Keratinocyte (primary cell): ENCODE measurements at places on chromosomes 6 and 20. TPM values are rescaled to one million over a fixed set of nuclear protein-coding genes. Genes with fewer than 3 reads are reported as not detected.

- no peak for DNase-seq
Measured at GRCh38 chr6:15107644-15108382, 138.1 kb upstream of the JARID2 start.

FAM217A gene
- not detected in 3 replicates for polyA plus RNA-seq

DNA sequence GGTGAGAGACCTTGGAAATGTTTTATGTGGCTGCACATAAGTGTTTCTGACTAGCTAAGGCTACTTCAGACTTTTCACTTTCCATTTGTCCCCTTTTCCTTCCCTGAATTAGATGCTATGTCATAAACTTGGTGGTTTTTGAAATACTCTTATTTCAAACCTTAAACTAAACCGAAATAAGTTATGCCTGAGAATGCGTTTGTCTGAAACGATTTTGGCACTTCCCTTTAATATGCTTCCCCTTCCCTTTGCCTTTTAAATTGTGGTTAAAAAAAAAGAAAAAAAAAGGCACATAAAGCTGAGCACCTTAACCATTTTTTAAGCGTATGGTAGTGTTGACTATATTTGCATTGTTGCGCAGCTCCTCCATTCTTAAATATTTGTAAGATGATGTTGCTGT, 14.3 kb downstream of the ZNF451 start:
- DNase-seq: no peak

GRCh38 chr6:145457556-145457955, 277.8 kb downstream of the EPM2A start:
- no peak for DNase-seq

SPDEF gene
- polyA plus RNA-seq: 0.03 to 0.04 TPM in 2 of 3 replicates, not detected in the other

- DNase-seq: no peak
Measured at GRCh38 chr20:58406422-58407001, 17.5 kb downstream of the VAPB start.

- DNase-seq: no peak
Measured at GRCh38 chr6:137739544-137739943, 127.5 kb upstream of the TNFAIP3 start.

- no peak for DNase-seq
Measured at GRCh38 chr6:10405513-10405900, 9.4 kb downstream of the TFAP2A start.

DNA sequence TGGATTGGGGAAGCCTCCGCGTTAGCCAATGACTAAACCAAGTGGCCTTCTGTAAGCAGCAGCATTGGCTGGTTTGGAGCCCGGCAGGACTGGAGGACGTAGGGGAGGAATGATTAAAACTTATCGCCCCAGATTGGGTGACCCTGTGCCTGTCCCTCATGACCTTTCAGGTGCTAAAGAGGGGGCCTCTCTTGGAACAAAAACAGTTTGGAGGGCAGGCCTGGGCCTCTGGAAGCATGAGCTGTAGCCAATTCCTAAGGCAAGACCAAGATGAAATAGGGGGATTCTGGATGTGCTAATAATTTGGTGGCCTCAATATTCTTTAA, 1.4 kb downstream of the GMPR start:
- DNase-seq: no peak

DNA sequence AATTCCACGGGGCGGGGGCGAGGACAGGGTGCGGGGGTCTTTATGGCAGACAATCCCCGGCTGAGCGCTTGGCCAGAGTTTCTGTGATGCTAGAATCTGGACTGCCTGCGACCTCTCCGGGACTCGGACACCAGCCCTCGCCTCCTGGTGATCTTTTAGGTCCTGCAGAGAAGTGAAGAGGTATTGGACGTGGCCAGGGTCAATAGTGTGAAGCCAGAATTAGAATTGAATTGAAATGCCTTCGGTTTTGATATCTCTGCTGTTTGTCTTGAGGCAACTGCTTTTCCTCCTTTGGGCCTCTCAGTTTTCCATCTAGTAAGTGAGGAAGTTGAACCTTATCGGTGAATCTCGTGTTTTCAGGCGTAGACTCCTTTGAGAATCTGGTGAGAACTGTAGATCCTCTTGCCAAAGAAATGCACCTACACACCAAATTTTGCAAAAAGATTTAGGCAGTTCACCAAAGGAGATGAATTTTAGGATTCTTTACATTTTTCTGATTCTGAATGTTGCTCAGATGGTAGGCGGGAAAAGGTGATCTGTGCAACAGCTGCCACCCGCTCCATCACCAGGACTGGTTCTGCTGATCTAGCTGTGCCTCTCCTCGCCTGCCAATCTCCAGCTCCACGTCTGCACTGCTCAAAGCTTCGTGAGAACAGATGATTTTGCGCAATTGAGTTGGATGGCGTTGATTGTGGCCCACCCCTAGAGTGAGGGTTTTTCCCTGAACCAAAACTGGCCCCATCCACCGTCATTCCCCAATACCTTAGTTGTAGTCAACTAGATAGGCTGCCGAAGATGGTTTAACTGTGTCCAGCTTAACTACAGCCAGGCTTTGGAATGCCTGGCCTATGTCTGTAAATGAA, 837 bp upstream of the OSER1 start:
- no peak for DNase-seq

DNA sequence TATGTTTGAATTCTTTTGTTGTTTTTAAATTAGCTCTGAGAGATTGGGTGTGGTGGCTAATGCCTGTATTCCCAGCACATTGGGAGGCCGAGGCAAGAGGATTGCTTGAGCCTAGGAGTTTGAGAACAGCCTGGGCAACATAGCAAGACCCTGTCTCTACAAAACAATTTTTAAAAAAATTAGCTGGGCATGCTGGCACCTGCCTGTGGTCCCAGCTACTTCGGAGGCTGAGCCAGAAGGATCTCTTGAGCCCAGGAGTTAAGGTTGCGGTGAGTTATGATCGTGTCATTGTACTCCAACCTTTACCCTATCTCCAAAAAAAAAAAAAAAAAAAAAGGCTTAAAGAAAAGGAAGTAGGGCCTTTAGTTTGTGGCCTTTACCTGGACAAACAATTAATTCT, 22.9 kb downstream of the DHX35 start:
- DNase-seq: no peak

DNA sequence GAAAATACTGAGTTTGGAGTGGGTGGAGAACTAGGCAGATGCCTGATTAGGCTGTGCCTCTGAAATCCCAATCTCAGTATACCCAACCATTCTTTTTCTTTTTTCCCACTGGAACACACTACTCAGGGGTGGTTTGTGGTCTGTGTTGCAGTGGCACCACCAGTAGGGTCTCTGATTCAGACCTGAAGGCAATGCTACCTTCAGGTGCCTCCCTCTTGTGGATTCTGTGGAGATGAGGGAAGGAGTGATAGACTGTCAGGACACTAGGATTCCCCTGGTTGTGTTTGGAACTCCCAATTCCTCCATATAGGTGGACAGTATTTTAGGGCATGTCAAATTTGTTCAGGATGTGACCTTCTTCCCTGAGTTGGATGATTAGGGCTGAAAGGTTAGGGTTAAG, 47.4 kb upstream of the SYNCRIP start:
- no peak for DNase-seq

TMEM244 gene
- 0.12 TPM in 1 of 3 replicates, not detected in the others for polyA plus RNA-seq

ANGPT4 gene
- polyA plus RNA-seq: not detected in 3 replicates

GRCh38 chr6:151326116-151326825, 65.1 kb downstream of the ZBTB2 start:
- DNase-seq: no peak

DNA sequence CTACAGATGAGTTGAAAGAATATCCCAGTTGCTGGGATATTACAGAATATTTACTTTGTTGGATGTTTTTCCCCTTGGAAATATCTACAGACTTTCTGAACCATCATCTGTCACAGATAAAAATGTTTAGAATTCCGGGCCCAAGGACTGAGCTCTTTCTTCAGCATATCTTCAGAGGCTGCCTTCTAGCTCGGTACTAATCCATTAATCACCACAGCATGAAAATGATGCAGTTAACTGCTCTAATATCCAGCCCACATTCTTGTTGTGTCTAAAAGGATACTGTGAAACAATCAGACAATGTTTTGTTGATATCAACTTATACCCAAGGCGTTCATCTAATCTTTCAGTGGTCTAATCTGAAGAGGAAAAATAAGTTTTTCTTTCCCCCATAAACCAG, 247.4 kb downstream of the TBC1D32 start:
- no peak for DNase-seq

DNA sequence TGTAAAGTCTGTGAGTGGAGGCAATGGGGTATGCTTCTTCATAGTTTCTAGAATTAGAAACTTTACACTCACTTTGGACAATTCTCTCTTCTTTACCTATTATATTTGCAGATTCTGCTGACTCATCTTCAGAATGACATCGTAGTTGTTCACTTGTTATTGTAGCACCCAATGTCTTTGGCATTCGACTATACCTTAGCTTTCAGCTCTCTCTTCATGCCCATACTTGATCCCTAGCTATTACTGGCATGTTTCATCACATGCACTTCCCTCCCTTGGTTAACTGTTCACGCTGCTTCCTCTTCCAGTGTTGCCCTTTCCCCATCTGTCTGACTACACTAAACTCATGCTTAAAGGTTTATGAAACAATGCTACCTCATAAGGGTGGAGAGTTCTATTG, 298.1 kb upstream of the TCF21 start:
- peak; percentile 41 for DNase-seq

DNA sequence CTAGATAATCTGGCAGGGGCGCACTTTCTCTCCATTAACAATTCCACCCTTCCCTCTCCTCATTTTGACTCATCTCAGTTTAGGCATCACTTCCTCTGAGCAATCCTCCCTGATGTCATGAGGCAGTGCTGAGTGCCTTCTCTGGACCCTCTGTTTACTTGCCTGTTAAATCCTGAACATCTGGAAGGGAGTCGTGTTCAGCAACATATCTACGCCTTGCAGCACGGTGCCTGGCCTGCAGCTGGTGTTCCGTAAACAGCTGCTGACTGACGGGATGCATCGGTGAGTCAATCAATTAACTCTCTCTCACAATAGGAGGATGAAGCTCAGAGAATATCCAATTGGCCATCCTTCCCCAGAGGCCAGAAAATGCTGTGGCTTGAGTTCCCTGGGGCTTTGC, 613.5 kb downstream of the PTPRT start:
- DNase-seq: no peak

PAK5 gene
- polyA plus RNA-seq: 0.01 TPM in 2 of 3 replicates, not detected in the other

- no peak for DNase-seq
Measured at GRCh38 chr20:53824779-53825178, 231.1 kb upstream of the ZNF217 start.

WFDC9 gene
- not detected in 3 replicates for polyA plus RNA-seq

DNA sequence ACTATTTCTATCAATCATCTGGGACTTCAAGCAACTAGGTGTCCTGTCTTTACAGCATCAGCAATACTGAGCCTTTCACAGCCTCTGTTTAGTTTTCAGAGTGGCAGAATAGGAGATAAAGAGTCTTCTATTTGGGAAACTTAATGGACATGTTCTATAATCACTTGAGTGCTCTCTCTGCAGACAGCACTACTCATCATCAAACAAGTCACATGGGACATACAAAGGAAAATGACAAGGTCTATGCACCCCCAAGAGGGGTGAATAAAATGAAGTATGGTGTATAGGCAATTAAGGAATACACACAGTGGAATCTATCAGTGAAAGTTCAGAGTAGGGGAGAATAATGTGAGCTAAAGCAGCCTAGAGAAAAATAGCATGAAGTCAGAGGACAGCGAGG, 237.8 kb upstream of the THEMIS start:
- no peak for DNase-seq

ALDH5A1 gene
- 0.20 to 0.45 TPM (median 0.36 TPM) in 3 replicates for polyA plus RNA-seq

KHDC1L gene
- polyA plus RNA-seq: 0.10 TPM in 1 of 3 replicates, not detected in the others

PHACTR1 gene
- 0.22 to 0.97 TPM (median 0.57 TPM) in 3 replicates for polyA plus RNA-seq

DNA sequence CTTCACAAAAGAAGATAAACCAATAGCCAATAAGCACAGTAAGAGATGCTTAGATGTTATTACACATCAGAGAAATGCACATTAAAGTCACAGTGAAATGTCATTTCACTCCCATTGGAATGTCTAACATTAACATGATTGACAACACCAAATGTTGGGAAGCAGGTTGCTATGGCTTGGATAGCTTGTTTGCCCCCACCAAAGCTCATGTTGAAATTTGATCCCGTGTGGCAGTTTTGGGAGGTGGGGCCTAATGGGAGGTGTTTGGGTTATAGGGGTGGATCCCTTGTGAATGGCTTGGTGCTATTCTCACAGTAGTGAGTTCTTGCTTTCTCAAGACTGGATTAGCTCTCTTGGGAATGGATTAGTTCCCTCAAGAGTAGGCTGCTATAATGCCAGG, 44.8 kb downstream of the MRAP2 start:
- no peak for DNase-seq

TMC2 gene
- polyA plus RNA-seq: not detected in 3 replicates

- no peak for DNase-seq
Measured at GRCh38 chr20:63572071-63572787, 1.8 kb downstream of the HELZ2 start.

- DNase-seq: no peak
Measured at GRCh38 chr6:89258912-89259311, 41.8 kb upstream of the GABRR1 start.

DNA sequence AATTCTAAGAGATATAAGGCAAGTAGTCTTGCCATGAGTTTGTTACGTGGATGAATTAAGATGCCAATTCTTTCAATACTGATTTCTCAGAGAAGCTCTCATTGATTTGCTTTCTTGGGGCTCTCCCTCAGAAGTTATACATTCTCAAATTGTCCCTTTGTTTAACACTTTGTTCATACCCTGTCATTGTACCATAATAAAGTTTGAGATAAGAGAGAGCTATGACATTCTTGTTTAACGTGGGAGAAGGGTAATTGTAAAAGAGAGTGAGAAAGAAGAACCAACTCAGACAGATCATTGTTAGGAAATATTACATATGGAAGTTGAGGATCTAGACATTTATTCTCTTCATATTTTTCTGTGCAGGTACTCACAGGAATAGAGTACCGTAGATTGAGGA, 19.1 kb downstream of the ACSS2 start:
- no peak for DNase-seq

BTN1A1 gene
- polyA plus RNA-seq: not detected in 3 replicates

GSTA2 gene
- polyA plus RNA-seq: not detected in 3 replicates

MRAP2 gene
- 2.4 to 4.1 TPM (median 3.0 TPM) in 3 replicates for polyA plus RNA-seq

GRCh38 chr20:62980380-62980960, 26.3 kb downstream of the BHLHE23 start:
- no peak for DNase-seq
